ENCODE measurements at places on chromosomes 2 and 18. TPM values are rescaled to one million over a fixed set of nuclear protein-coding genes. Genes with fewer than 3 reads are reported as not detected.

The DNAH6 gene
- 0.32 TPM for total RNA-seq

The INHA gene
- total RNA-seq: not detected

The REG3G gene
- total RNA-seq: not detected

The LTBP1 gene
- 1.7 TPM for total RNA-seq

The KIF5C gene
- total RNA-seq: 1.8 TPM

The CTAGE1 gene
- not detected for total RNA-seq

DNA sequence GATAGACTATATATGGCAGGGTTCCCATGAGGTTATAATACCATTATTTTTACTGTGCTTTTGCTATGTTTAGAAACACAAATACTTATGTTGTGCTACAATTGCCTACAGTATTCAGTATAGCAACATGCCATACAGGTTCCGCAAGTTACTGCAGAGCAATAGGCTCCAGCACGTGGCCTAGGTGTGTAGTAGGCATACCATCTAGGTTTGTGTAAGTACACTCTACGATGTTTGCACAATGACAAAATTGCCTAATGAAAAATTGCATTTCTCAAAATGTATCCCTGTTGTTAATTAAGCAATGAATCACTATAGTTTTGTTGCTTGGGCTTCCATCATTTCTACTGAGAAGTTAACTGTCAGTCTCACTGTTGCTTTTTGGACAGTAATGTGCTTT lies 9.8 kb downstream of the CD302 start:
- H3K36me3 ChIP-seq: no peaks in the 10 kb centered on the region
- H3K27me3 ChIP-seq: no peaks in the 10 kb centered on the region
- no peak overlapping the region for H3K27ac ChIP-seq
- no peak overlapping the region for H3K4me3 ChIP-seq

- H3K27ac ChIP-seq: no peak overlapping the region
- no peaks in the 10 kb centered on the region for H3K27me3 ChIP-seq
- no peak for DNase-seq
- no peak overlapping the region for H3K4me3 ChIP-seq
Measured at GRCh38 chr2:237350070-237350469, 63.9 kb downstream of the COL6A3 start.

DNA sequence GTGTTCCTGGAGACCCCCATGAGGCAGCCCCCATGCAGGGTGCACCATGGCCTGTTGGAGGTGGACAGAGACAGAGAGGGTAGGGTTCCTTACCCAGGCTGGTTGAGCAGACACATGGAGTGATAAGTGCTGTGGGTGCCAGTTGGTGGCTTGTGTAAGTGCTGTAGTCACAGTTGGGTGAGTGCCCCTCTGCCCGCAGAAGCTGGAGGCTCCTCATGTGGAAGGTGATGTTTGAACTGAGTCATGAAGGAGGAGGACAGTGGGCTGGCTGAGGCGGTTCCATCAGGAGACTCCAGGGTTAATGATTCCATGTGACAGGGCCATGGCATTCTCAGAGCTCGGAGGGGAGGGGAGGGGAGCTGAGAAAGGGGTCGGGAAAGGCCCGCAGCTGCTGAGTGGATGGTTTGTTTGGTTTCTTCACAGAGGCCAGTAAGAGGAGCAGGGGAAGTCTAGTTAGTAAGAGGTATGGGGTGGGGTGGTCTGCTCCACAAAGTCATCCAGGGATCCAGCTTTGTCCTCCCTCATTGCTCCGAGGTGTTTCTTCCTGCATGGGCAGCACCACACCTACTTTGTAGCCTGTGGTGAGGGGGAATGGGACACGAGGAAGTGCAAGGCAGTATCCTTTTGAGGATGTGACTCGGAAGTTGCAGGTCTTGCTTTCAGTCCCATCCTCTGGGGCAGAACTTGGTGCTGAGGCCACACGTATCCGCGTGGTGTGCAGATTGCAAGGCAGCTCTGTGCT lies 13.6 kb downstream of the IMPA2 start:
- H3K27me3 ChIP-seq: no peaks in the 10 kb centered on the region
- no peak overlapping the region for H3K4me3 ChIP-seq
- no peak for DNase-seq
- peaks cover 11% of the 10 kb centered on the region for H3K4me1 ChIP-seq

DNA sequence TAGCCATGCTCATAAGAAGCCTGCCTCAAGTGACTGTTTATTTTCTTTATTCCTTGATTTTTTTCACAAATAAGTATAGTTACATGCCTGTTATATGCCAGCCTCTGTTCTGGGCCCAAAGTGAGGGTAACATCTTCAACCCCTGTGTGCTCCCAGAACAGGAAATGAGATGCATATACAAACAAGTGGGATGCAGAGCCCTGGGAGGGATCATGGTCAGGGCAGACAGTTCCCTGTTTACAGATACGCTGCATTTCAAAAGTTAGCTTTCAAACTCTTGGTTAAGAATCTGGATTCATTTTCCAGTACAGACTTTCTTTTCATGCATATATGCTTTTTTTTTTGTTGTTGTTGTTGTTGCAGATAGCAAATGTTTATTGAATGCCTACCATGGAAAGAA lies 24.4 kb downstream of the GPR39 start:
- no peaks in the 10 kb centered on the region for H3K36me3 ChIP-seq
- H3K4me1 ChIP-seq: no peaks in the 10 kb centered on the region
- H3K4me3 ChIP-seq: no peak overlapping the region

DNA sequence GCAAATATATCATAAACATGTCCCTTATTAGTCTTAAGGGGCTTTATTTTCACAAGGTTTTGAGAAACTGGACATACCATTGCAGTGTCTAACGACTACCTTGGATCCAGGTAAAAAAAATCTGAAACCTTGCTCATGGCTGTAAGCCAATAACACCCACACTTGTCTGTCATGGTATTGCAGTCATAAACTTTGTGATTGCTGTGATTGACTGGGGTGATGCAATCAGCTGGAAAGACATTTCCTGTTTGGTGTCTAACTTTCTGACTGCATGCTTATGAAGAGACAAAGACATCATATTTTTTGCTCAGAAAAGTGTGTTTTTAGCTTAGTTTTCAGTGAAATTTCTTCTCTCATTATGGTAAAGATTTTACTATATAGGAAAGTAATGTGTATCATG lies 635.0 kb downstream of the TSN start:
- no peak for DNase-seq
- H3K4me3 ChIP-seq: no peak overlapping the region
- H3K27me3 ChIP-seq: no peaks in the 10 kb centered on the region
- no peak overlapping the region for H3K27ac ChIP-seq

DNA sequence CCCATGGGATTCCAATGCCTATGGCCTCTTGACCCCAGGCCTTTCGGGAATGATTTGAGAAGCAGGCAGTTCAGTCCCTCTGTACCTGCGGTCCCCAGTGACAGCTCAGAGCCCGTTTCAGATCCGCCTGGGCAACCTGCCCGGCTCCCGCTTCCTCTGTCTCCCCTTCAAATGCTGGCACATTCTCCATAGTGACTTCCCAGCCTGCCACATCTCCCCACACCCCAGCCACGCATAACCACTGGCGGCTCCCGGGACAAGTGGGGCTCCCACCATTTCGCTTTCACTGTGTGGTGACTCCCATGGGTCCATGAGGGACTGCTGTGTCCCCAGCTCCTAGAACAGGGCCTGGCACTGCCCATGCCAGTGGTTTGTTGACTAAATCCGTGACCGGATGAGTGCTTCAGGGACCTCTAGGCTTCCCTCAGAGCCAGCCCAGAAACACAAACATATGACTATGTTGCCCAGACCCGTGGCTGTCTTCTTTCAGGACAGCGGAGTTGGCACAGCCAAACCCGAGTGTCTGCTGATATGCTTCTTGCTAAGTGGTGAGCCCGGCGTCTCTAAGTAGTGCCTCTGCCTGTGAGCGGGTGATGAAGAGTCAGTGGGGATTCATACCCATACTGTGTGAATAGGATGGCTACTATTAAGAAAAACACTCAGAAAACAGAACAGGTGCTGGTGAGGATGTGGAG lies 91.2 kb downstream of the GLI2 start:
- H3K4me3 ChIP-seq: no peak overlapping the region
- H3K36me3 ChIP-seq: no peaks in the 10 kb centered on the region
- DNase-seq: no peak
- H3K4me1 ChIP-seq: no peaks in the 10 kb centered on the region
- no peak overlapping the region for H3K27ac ChIP-seq

DNA sequence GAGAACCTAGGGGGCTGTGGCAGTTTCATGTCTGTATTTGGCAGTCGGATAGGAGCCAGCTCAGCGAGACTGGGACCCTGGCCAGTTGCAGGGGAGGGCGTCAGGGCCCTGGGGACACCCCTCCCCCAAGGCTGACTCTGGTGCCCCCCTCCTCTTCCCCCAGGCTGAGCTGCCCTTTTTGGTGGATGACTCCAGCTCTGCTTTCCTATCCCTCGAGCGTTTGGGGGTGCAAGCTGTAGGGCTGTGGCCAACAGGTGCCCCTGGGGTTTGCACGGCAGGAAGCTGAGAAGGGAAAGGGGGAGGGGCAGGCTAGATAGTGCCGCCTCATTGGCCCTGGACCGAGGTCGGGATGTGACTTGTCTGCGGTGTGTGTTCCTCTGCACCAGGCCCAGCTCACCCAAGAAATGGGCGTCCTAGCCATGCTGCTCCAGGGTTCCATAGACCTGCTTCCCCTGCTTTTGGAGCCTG lies 26.4 kb downstream of the SPEG start:
- no peak overlapping the region for H3K27ac ChIP-seq
- no peaks in the 10 kb centered on the region for H3K27me3 ChIP-seq
- DNase-seq: no peak
- no peaks in the 10 kb centered on the region for H3K4me1 ChIP-seq

- no peak overlapping the region for H3K27ac ChIP-seq
- no peak overlapping the region for H3K4me3 ChIP-seq
- no peaks in the 10 kb centered on the region for H3K27me3 ChIP-seq
- no peaks in the 10 kb centered on the region for H3K36me3 ChIP-seq
Measured at GRCh38 chr18:55735199-55735855, 147.3 kb upstream of the TCF4 start.

GRCh38 chr18:5058768-5059695 lies 138.0 kb downstream of the AKAIN1 start:
- peak overlapping the region; percentile 32 for H3K27ac ChIP-seq
- DNase-seq: no peak
- no peaks in the 10 kb centered on the region for H3K27me3 ChIP-seq
- H3K4me3 ChIP-seq: no peak overlapping the region
- peaks cover 10% of the 10 kb centered on the region for H3K4me1 ChIP-seq

DNA sequence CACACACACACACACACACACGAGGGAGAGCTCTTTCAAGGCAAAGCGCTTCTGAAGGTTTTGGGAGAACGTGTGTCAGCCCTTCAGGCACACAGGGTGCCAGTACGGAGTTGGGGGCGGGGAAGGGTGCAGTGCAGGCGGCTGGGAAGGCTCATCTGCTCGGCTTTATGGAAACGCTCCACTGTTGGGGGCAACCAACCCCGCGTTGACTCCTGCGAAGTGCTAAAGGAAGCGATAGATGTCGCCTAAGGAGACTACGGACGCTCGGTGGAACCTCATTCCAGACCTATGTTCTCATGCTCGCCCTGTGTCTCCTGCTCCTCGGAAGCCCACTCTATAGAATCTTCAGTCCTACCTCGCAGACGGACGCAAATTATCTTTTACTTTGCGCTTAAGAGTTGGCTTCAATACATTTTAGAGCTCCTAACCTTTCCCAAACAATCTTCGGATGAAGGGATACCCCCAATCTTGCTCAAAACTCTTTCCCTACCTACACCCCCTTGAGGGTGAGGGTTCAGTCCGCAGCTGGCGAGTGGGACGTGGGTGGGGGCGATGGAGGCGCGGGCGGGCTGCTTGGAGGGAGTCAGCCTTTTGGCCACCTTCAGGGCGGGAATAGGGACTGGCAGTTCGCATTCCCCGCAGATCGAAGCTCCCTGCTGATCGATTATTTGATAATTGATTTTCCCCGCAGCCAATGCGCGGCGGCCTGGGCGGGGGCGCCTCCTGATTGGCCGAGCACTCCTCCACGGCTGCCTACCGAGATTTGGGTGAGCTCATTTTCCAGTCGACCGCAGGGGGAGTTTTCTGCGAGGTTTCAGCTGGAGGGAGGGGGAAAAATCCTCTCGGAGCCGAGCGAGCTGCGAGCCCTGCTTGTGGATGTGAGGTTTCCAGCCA lies 1.9 kb upstream of the MEIS1 start:
- DNase-seq: peak; percentile 25
- H3K4me1 ChIP-seq: peaks cover 30% of the 10 kb centered on the region
- peak overlapping the region; percentile 39 for H3K4me3 ChIP-seq
- no peak overlapping the region for H3K27ac ChIP-seq

DNA sequence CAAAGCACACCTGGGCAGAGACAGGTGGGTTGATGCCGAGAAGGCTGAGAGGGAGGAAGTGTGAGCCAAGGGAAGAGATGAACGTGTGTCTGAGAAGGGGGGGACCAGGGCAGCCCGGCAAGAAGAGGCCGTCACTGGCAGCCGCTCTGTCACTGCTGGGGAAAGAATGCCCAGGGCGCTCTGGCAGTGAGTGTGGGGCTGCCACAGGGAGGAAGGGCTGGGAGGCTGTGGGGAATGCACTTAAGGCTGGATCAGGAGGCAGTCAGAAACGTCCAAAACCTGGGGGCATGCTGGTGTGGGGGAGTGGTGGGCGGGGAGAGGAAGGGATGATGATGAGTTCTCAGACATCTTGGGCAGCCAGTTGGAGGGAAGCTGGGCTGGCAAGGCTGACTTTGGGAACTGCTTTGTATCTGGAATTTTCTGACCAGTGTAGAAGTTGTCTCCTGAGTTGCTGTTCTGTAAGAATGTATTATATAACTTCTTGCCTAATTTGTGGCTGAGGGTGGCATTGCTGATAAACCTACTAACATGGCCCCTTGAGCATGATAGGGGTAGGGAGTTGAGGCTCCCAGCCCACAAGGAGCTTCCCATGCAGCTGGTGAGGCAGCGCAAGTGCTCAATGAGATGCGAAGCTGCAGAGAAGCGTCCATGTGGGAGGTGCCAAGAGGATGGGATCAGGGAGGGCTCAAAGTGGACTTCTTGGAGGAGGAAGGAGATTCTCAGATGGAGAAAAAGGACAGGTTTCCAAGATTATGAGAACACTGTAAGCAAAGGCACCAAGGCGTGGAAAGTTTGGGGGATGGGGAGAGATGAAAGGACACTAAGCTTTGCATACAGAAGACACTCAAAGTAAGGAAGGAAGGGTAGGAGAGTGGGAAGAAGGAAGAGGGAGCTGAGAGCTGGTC lies 185.1 kb upstream of the HAAO start:
- no peak overlapping the region for H3K4me3 ChIP-seq
- no peak overlapping the region for H3K27ac ChIP-seq
- no peaks in the 10 kb centered on the region for H3K27me3 ChIP-seq
- DNase-seq: peak; percentile 26
- H3K36me3 ChIP-seq: no peaks in the 10 kb centered on the region

- H3K4me3 ChIP-seq: no peak overlapping the region
- no peak for DNase-seq
- H3K4me1 ChIP-seq: no peaks in the 10 kb centered on the region
- H3K27me3 ChIP-seq: no peaks in the 10 kb centered on the region
Measured at GRCh38 chr2:234920836-234921235, 31.0 kb upstream of the SH3BP4 start.

DNA sequence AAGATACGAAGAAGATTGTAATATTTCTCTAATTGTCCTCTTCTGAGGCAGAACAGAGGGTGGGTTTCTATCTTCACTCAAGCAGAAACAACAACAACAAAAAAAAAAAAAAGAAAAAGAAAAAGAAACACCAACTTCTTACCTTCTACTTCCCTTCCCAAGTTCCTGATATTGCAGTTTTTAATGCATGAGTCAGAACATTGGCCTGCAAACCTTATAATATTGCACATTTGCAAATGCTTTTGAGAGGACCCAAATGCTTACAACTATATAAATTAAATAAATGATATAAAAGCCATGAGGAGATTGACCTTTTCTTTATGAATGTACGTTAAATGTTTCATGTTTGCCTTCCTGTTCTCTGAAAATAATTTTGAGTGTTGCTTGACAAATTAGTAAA lies 37.3 kb downstream of the PAX3 start:
- no peak overlapping the region for H3K27ac ChIP-seq
- no peak overlapping the region for H3K4me3 ChIP-seq
- H3K27me3 ChIP-seq: no peaks in the 10 kb centered on the region
- H3K36me3 ChIP-seq: no peaks in the 10 kb centered on the region
- H3K4me1 ChIP-seq: no peaks in the 10 kb centered on the region
